ENCODE measurements at places on chromosomes 1 and 21. TPM values are rescaled to one million over a fixed set of nuclear protein-coding genes. Genes with fewer than 3 reads are reported as not detected.

Gene TTC34
- 2.8 TPM for total RNA-seq

Gene TCEA3
- 20.4 TPM for total RNA-seq

Gene S100A16
- not detected for total RNA-seq

Gene PTCH2
- 1.6 TPM for total RNA-seq

GRCh38 chr1:11825131-11825530 lies 19.1 kb downstream of the CLCN6 start:
- H3K36me3 ChIP-seq: peaks cover 5% of the 10 kb centered on the region
- H3K27me3 ChIP-seq: no peaks in the 10 kb centered on the region
- no peak overlapping the region for H3K27ac ChIP-seq
- H3K4me1 ChIP-seq: no peaks in the 10 kb centered on the region
- no peak for DNase-seq

DNA sequence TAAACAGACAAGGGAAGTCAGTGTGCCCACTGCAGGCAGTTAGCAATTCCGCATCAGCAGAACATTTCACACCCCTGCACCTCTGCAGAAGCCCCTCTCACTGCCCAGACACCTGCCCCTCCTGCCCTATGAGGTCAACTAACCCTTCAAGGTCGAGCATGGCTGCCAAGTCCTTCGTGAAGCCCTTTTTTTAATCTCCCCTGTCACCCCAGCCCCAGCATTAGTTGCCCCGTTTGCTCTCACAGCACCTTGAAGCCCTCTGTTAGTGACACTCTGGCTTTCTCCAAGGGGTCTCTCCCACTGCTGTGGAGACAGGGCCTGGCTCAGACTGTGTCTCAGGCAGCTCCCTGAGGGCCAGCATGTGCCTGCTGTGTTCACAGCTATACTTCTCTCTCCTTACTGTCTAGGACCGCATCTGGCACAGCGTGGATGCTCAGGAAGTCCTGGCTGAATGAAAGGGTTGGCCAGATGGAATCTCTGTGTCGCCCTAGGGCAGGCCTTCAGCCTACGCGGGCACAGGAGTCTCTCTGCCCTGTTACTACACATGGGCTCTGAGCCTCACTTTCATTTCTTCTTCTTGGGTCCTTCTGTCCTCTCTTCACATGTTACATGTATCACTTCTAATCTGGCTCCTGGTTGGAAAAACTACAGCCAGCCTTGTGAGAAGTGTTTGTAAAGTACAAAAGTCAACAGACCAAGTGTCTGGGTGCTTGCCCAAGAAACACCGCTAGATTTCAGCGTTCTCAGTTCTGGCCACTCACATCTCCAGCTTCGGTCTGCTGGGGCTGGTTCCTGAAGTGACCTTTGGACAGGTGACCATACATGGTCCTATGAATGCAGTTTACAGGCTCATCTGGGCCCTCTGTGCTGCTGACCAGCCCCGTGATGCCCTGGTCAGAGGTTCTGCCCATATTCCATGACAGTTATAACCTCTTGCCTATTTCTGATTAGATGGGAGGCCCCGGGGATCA lies 19.7 kb downstream of the SLC2A1 start:
- no peaks in the 10 kb centered on the region for H3K27me3 ChIP-seq
- H3K4me3 ChIP-seq: peak overlapping the region; percentile 19
- peaks cover 87% of the 10 kb centered on the region for H3K4me1 ChIP-seq
- peaks cover 40% of the 10 kb centered on the region for H3K36me3 ChIP-seq

DNA sequence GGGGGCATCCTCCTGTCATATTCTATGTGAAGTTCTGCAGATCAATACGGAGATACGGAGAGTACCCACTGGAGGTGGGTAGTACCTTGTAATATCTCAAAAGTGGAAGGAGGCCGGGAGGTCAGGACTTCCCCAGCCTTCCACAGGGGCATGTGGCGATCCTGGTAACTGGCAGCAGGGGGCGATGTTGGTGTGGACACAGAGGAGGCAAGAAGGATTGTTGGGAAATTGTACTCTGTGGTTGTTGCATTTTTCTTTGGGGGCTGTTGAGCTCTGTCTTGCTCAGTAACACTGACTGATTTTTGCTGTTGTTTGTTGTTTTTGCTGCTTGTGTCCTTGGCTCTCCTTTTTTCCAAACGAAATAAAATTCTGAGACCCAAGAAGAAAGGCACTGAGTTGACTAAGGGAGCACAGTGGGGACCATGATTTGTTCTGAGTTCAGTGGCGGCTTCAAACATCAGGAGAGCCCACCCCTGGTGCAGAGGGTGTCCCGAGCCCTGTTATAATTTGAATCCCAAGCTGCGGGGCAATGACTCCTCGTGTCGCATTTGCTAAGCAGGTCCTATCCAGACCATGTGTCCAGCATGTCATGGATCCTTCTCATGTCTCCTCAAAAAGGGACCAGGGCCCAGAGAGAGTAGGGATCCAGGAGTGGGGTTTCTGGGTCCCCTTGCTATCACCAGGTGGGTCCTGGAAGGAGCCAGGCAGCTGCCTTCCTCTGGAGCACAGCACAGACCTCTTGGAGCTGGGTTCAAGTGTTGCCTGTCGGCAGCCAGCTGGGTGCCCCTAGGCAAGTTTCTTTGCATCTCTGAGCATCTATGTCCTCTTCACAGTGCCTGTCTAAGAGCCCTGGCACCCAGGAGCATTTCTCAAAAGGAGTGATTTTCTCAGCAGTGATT lies 22.8 kb downstream of the LHX4 start:
- peak; percentile 72 for DNase-seq
- peaks cover 3% of the 10 kb centered on the region for H3K4me1 ChIP-seq
- no peak overlapping the region for H3K4me3 ChIP-seq
- H3K36me3 ChIP-seq: no peaks in the 10 kb centered on the region
- H3K27ac ChIP-seq: no peak overlapping the region

DNA sequence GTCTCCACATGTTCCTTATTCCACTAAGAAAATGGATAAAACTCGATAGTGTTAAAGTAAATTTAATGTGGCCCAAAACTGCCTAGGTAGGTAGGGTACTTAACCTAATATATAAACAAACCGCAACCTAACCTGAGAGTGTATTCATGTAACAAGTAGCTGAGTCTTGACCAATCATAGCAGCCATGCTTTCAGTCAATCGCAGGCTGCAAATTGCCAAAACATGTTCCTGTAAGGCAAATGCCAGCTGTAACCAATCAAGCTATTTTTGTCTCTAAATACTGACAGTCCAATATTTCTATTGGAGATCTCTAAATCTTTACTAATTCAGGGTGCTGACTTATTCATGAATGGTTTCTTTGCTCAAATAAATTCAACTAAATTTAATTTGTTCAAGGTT lies 3.1 kb upstream of the HMGCS2 start:
- peaks cover 24% of the 10 kb centered on the region for H3K27me3 ChIP-seq
- peaks cover 4% of the 10 kb centered on the region for H3K4me1 ChIP-seq
- H3K4me3 ChIP-seq: no peak overlapping the region
- no peaks in the 10 kb centered on the region for H3K36me3 ChIP-seq
- DNase-seq: no peak
- no peak overlapping the region for H3K27ac ChIP-seq
